HFFc6 (cell line): ENCODE measurements at places on chromosomes 2 and 18. TPM values are rescaled to one million over a fixed set of nuclear protein-coding genes. Genes with fewer than 3 reads are reported as not detected.
A peak's percentile ranks its signal among the peaks of the same experiment; 100 is the strongest.

GRCh38 chr18:70046207-70046606 is 98.5 kb upstream of the CD226 start:
- DNase-seq, result peak; percentile 12

GRCh38 chr2:230408244-230408842 is 7.7 kb upstream of the SP100 start:
- peak; percentile 88 for DNase-seq

GRCh38 chr18:78722386-78722785 is 257.2 kb upstream of the SALL3 start:
- no peak for DNase-seq

- DNase-seq, result no peak
Observed at GRCh38 chr2:120310136-120310535, 35.8 kb upstream of the INHBB start.

DNA sequence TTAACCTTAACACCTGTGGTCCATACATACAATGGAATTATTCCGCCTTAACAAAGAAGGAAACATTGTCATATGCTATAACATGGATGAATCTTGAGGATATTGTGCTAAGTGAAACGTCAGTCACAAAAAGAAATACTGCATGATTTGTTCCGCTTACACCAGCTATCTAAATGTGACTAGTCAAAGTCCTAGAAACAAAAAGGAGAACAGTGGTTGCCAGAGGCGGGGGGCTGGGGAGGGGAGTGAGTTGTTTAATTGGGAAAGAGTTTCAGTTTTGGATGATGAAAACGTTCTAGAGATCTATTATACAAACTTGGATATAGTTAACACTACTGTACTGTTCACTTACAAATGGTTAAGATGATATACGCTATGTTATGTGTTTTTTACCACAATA is 72.0 kb downstream of the SPRED2 start:
- DNase-seq, result no peak

GRCh38 chr2:171365778-171366177 is 68.0 kb downstream of the METTL8 start:
- no peak for DNase-seq

GRCh38 chr2:74507926-74508520 is 528 bp upstream of the PCGF1 start:
- peak; percentile 58 for DNase-seq

- DNase-seq, result no peak
Observed at GRCh38 chr18:69936191-69936558, 11.5 kb downstream of the CD226 start.

DNA sequence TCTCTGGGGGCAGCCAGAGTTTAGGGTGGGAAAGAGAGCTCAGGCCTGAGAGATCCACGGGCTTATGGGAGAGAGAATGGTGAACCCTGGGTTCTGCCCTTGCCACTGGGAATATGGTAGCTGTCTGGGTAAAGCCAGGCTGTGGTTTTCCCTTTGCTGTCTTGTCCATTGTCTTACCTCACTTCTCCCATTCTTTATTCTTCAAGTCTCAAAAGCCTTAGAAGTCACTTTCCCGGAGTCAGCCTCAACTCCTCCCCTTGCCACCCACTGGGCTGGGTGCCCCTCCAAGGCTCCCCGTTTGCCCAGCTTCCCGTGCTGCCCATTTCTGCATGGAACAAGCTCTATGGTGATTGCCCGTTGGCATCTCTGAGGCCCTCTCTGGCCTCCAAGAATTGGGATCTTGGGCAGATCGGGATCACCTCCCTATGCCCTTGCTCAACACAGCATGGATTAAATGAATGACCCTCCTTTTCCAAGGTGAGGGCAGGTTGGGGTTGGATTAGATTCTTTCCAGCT is 228.2 kb downstream of the HAUS1 start:
- no peak for DNase-seq

DNA sequence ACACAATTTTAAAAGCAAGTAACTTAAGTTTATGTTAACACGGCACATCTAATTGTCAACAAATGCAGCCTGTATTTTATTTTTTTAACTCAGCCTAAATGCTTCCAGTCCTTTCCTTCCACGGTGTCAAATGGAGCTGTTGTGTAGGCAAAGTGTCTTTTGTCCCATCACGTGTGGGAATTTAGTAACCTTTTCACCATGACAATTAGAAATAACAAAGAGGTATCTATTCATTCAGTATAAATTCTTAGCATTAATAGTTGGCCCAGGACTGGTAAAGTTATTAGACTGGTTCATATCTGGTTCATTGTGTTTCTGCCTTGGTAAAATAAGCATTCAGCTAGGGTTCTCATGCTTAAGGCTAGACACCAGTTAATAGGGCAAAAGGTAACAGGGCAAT is 47.9 kb downstream of the FRZB start:
- DNase-seq, result no peak

DNA sequence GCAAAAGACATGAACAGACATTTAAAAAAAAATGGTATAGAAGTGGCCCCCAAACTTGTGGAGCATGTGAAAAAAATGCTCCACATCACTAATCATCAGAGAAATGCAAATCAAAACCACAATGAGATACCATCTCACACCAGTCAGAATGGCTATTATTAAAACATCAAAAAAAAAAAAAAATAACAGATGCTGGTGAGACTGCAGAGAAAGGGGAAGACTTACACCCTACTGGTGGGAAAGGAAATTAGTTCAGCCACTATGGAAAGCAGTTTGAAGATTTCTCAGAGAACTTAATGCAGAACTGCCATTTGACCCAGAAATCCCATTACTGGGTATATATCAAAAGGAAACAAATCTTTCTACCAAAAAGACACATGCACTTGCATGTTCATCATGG is 164.8 kb downstream of the RIT2 start:
- no peak for DNase-seq

DNA sequence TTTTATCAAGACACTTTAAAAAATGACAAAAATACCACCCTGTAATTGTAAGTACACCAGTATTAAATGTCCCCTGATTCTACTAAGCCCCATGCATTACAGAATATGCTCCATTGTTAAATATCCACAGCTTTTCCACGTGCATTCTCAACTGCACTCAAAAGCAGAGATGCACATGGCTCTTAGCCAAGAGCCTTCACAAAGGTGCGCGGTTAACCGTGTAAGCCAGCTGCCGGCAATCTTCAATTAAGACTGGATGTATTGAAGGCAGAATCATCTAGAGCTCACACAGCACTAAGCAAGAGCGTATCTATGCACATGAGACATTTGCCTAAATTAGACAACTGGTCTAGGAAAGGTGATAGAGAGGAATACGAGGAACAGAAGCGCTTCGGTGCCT is 278.3 kb downstream of the NAPG start:
- DNase-seq, result no peak

GRCh38 chr2:128169497-128169896 is 78.5 kb downstream of the UGGT1 start:
- DNase-seq, result no peak

DNA sequence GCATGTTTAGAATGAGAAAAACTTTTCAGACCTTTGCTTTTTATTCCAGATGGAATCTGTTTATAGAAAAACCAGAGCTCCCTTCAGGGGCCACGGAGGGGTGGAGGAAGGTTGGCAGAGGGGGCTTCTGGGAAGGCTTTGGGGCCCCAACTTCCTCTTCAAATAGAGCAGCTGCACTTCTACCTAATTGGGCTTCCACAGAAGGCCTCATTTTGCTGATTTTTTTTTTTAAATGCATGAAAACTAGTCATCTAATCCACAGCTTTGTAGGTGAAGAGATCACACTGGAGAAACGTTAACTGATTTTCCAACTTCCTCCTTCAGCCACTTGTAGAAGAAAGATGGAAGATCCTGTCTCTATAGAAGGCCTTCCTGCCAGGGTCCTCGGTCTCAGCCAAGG is 181.8 kb downstream of the BCL11A start:
- DNase-seq, result no peak

- DNase-seq, result no peak
Observed at GRCh38 chr2:10326151-10326616, 23.5 kb downstream of the HPCAL1 start.

DNA sequence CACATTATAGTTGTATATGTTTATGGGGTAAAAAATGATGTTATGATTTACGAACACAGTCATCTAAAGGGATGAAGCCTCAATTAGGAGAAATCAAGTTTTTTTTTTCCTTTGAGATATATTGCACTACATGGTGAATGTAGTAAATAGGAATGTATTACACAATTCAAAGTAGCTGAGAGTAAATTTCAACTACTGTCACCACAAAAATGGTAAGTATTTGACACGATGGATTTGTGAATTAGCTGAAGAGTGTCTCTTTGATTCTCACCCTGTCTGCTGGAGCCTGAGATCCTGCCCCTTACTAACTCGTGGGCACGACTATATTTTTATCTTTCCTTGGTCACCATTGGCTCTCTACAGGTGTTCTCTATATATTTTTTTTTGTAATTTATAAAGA is 540.4 kb upstream of the DSEL start:
- no peak for DNase-seq

DNA sequence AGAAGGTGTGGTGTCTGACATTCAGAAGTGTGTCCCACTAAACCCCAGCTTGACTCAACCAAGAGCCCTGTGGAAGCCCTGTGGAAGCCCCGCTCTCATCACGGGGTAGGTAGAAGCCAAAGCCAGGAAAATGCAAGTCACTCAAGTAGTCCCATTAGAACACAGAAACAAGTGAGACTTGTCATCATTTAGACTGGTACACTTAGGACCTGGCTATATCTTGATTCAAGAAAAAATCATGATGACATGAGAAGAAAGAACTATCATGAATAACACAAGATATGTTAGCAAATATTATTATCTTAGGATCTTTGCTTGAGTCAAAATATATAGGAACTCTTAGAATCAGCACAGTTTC is 28.2 kb upstream of the SULT1C4 start:
- DNase-seq, result no peak

DNA sequence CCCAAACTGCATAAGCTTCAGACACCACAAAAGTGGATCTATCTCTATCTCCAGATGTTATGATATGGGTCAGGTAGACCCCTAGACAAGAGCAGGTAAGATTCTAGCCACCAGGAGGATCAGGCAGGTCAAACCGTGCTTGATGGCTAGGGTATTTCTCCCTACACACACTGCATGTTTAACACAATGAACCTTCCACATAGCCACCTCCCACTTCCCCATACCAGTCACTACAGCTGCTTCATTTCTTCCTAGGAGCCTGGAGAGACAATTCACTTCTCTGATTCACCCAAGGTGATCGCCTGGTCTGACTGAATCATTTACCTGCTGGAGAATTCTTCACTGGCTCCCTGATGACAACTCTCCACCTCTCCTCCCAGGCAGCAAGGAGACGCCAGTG is 66.0 kb upstream of the MYCN start:
- no peak for DNase-seq

ACOXL gene
- total RNA-seq, result not detected in 3 replicates

RBM44 gene
- 0.09 to 0.18 TPM (median 0.16 TPM) in 3 replicates for total RNA-seq

DNA sequence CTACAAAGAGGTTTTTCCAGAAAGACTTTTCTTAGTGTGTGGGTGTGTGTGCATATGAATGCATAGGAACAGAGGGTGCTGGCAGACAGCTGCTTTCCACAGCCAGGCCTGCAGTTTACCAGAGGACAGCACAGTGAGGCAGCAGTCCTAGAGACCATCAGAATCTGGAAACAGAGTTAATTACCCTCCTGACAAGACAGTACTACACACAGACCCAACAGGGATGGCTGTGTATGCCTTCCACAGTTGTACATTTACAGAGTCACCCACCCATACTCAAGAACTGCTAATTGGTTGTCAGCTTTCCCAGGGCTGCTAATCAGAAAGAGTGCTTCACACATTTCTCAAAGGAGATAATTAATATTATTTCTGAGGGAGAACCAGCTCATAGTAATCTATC is 104.7 kb downstream of the FEZ2 start:
- DNase-seq, result no peak

GRCh38 chr2:176068419-176068832 is 15.3 kb downstream of the EVX2 start:
- DNase-seq, result no peak

CFC1 gene
- total RNA-seq, result not detected in 3 replicates

DNA sequence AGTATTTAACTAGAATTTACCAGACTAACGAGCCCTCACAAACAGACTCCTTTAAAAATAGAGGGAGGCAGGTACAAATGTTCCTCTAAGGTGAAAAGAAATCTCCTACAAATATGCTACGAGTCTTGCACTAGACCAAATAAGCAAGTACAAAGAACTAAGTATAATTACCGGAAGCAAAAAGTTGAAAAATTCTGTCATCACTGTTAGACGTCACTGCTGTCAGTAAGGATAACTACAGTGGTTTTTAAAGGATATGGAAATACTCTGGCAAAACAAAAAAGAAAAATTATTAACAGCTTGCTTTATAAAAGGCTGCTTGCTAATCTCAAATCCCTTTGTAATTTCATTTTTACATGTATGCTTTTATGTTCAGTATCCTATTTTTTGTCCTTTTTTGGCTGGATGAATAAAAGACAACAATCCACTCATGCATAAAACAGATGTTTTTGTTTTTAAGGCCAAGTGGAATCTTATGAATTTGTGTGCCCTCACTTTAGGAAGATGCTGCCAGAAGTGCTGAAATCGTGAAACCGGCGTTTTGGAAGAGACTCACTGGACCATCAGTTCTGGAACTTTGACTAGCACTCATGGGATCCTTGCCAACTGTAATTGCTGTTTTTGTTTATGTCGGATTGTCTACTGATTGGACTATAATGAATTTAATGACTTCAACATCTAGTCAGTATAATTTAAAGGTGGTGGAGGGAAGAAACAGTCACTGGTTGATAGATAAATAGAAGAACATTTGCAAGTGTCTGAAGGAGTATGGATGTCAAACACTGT is 6.7 kb downstream of the ZNF521 start:
- peak; percentile 8 for DNase-seq

GRCh38 chr2:857081-857480 is 93.6 kb upstream of the SNTG2 start:
- DNase-seq, result no peak

- no peak for DNase-seq
Observed at GRCh38 chr2:238240757-238241711, 1.2 kb upstream of the HES6 start.

CNTNAP5 gene
- not detected in 3 replicates for total RNA-seq

GRCh38 chr2:174176898-174177297 is 71.4 kb downstream of the OLA1 start:
- DNase-seq, result peak; percentile 41
